Activated T-cell treated with anti-CD3 and anti-CD28 coated beads, Interleukin-2, amount 50 U/mL, for 48 hours (primary cell): ENCODE measurements at places on chromosomes 6 and 20.

GRCh38 chr6:113530769-113531168 is 326.4 kb upstream of the MARCKS start:
- no peak for DNase-seq

- no peak for DNase-seq
Observed at GRCh38 chr6:71619836-71620235, 266.5 kb upstream of the RIMS1 start.

GRCh38 chr20:18003897-18004296 is 35.1 kb downstream of the MGME1 start:
- no peak for DNase-seq

DNA sequence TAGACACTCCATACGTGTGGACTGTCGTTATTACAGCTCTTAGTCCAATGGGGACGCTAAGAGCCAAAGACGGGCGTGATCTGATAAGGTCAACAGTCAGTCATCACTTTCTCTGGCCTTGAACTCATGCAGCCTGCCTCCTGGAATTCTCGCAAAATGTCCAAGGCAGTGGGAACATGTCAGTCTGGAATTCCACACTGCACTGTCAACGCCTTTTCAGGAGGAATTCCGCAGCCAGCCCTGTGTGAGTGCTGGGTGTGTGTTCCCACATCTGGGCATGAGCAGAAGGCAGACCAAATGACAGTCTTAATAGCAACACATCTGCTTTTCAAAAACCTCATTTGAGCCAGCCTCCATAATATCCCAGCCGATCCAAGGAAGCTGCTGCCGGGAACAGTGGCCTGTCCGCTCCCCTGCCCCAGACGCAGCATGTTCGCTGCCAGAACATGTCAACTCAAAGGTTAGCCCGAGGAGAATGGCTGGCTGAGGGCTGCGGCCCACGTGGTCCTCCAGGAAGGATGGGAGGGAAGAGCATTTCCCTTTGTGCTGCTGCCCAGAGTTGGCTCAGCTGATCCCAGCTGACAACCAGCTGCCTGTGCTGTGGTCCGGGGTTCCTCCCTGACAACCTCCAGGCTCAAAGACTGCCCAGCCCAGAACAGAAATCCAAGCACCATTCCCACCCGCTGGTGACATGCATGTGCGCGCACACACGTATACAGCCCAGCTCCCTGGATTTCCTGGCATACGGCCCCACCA is 103.1 kb downstream of the SULF2 start:
- DNase-seq: no peak
